ENCODE measurements at places on chromosomes 12 and 14. TPM values are rescaled to one million over a fixed set of nuclear protein-coding genes. Genes with fewer than 3 reads are reported as not detected.

The TEX52 gene
- not detected for polyA plus RNA-seq

The TMEM179 gene
- 0.10 TPM for polyA plus RNA-seq

The LHX5 gene
- not detected for polyA plus RNA-seq

The SPPL3 gene
- polyA plus RNA-seq = 20.7 TPM

The BEGAIN gene
- 0.85 TPM for polyA plus RNA-seq
